ENCODE measurements at places on chromosomes 12 and 14.

- no peak for DNase-seq
Measured at GRCh38 chr14:68345738-68346137, 447.1 kb downstream of the ZFP36L1 start.

- no peak for DNase-seq
Measured at GRCh38 chr12:63103494-63104131, 47.4 kb downstream of the AVPR1A start.

DNA sequence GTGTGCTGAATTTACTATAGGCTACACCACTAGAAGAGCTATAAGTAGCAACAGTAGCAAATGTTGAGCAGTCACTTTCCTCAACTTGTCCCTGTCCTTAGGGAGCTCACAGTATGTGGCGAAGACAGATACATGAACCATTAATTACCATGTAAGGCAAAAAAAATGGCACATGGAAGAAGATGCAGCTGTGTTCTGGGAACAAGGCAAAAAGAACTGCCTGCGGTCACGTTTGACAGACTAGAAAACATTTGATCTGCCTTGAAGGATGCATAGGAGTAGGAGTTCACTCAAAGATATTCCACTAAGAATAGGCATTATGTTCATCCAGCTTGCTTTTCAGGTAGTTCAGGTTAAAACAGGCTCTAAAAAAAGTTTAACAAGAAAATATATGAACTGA, 46.5 kb upstream of the IFNG-AS1 start:
- no peak for DNase-seq

DNA sequence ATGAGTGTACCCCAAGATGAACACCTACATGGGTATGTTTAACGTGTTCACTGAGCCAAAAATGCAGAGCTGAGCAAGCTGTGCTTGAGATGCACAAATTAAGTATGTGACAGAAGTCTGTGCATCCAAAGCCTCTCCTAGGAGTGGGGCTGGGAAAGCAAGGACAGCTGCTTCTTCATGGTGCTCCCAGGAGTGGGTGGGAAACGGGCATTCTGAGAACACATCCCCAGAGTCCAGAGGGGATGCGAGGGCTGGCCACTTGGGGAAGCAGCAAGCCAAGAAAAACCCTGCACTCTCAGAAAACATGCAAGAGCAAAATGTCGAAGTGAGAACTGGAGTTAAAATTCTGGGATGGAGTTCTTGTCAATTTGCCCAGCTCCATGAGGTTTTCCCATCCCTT, 414.3 kb downstream of the BCAT1 start:
- no peak for DNase-seq

GRCh38 chr12:52370926-52371608, 3.8 kb upstream of the KRT85 start:
- no peak for DNase-seq

DNA sequence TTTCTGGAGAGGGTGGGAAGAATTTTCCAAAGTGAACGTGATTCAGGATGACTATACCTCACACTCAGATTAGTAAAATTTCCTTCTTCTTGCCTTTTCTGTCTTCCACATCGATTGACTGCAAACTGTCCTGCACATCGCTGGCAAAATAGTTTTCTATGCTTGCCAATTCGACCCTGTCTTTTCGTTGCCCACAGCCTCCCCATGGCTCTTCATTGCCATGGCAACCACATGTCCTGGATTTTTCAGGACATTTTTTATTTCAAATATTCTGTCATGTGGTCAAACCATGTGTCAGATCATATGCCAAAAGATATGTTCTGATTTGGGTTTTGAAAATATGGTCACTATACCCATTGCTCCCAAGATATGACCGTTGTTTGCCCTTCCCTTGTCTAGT, 46.9 kb upstream of the OTX2 start:
- DNase-seq, result no peak

DNA sequence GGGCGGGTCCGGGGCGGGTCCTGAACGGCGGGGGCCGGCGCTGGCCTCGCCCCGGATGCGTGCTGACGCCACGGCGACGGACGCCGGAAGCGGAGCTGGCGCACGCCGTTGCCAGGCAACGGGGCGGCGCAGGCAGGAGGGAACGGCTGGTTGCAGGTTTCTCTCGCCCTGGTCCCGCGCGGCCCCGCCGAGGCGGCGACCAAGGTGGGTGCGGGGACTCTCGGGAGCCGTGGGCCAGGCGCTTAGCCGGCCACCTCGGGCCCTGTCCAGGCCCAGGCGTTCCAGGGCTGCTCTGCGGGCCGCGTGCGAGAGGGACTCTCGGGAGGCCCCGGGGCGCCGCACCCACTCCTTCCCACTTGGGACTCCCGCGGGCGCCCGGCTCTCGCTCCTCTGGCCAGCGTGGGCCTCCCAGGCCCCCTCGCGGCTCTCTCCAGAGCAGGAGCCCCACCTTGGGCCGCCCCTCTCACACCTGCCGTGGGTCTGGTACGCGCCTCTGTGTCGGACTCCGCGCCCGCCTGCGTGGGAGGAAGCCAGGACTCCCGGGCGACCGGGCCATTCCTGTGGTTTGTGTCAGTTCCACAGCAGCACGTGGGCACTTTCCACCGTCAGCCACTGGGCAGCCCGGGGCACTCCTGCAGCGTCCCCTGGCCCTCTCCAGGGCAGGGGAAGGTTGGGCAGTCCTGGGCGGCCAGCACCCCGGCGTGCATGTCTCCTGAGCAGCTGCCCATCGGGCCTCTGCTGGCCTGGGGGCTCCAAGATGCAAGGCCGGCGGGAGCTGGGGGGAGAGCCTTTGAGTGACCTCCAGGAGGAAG, at the start of gene CLBA1:
TSS of gene CLBA1 (plus strand) at position 114 of the 812 bp plus-strand sequence. CDS start at position 758, 644 bp downstream.
- peak; percentile 87 for DNase-seq

All from stimulated activated CD8-positive, alpha-beta memory T cell treated with anti-CD3 and anti-CD28 coated beads, Interleukin-7, amount 100 ng/mL, for 4 hours (primary cell).